Calu3 (cell line): ENCODE measurements at places on chromosomes 1 and 21. TPM values are rescaled to one million over a fixed set of nuclear protein-coding genes. Genes with fewer than 3 reads are reported as not detected.

SPRR1B gene
- total RNA-seq = 3.1 TPM in 1 of 2 replicates, not detected in the other

DDR2 gene
- total RNA-seq = 0.34 and 0.80 TPM in 2 replicates

GRCh38 chr1:183554577-183554976 is 35.7 kb downstream of the NCF2 start:
- DNase-seq = no peak

DNA sequence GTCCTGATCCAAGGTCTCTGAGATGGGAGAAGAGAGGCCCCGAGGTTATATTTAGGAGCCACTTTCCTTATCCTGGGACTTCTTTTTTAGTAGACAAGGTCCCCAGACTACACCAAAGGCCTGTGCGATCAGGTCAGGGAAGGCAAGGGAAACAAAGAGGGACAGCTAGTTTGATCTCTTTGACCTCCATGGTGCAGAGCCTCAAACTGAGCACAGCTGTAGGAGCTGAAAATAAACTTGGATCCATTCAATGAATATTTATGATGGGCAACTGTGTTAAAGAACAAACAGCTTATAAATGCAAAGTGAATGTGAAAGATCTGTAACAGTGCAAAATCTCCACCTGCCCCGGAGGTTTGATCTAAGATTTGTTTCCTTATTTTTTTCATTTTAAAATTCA is 256.6 kb downstream of the DYRK1A start:
- no peak for DNase-seq

DNA sequence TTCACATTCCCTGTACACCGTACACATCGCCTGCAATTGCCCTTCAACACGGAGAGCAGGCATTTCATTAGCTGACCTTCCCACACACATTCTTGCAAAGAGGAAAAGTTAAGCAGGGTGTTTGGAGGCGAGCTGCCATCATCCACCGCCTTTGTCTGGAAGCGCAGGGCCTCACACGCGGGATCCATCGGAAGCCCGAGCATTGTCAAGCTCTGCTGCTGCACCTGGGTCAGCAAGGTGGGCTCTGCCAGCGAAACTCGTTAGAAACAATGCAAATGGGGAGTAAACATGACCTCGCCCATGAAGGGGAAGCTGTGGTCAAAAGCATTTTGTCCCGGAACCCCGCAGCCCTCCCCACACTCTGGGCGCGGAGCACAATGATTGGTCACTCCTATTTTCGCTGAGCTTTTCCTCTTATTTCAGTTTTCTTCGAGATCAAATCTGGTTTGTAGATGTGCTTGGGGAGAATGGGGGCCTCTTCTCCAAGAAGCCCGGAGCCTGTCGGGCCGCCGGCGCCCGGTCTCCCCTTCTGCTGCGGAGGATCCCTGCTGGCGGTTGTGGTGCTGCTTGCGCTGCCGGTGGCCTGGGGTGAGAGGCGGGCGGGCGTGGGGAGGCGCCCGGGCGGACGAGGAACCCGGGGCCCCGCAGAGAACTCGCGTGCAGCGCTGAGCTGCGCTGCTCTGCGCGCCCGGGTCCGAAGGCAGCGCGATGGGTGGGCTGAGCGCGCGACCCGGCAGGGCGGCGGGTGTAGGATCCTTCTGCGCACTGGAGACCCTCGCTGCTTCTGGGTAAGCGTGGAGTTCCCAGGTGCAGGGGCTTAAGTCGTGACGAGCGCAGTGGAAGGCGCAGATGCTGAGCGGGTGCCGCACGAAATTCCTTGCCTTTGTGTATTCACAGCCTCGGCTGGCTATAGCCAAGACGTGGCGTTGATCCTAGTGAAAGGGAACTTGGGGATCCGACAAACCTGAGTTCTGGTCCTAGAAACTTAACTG is at the start of gene CR1:
Gene CR1 (plus strand): TSS at position 357 of the 992 bp plus-strand sequence. CDS start 111 bp downstream, at position 468.
- DNase-seq = peak; percentile 11

GRCh38 chr1:78060857-78061563 is 15.2 kb downstream of the GIPC2 start:
- no peak for DNase-seq

- DNase-seq = no peak
These were observed 32.8 kb upstream of the CD1D start for GRCh38 chr1:158147869-158148268.

DNA sequence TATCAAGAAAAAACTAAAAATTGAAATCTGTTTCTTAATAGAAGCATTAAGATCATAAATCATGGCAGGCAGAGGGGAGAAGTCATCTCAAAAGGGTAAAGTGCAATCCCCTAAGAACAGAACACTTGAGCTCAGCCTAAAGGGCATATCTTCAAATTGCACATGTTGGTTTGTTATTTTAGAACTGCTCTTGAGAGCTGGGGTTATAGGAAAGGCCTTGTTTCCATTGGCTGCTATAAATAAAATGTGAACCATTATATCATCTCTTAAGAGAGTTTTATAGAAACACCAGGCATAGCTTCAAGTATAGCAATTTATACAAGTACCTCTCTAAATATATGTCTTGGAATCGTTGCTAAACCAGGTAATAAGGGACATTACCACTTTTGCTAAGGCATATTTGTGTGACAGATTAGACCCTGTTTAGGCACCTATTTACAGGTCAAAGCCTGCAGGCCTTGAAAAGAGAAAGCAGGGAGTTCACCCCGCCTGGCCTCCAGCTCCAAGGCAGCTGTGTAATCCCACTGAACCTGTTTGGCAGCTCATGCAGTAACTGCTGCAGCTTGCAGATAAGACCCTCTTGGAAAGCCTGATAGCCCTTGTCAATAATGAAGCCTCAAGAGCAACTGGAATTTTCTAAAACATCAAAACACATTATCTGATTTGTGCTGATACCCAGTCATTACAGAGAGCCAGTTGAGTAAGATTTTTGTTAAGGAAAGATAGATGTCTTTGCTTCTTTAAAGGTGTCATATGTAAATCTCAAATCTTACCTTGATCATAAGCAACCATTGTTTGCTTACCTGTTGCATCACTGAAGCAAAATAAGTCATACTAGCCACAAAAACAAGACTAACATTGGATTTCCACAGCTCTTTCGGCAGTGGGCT is 24.2 kb upstream of the SYDE2 start:
- peak; percentile 82 for DNase-seq

DNA sequence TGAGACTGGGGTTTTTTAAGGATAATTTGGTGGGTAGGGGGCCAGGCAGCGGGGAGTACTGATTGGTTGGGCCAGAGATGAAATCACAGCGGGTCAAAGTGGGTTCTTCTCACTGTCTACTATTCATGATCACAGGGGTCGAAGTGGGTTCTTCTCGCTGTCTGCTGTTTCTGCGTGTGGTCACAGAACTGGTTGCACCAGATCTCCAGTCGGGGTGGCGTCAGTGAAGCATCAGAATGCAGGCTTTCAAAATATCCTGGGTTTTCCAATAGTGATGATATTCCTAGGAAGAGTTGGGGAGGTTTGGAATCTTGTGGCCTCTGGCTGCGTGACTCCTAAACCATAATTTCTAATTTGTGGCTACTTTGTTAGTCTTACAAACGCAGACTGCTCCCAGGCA is 45.1 kb downstream of the TRPM2 start:
- DNase-seq = no peak

- DNase-seq = peak; percentile 24
These were observed 473.5 kb downstream of the PTPRU start for GRCh38 chr1:29709704-29710280.
